Cardiac fibroblast (primary cell): ENCODE measurements at places on chromosomes 6 and 20.

DNA sequence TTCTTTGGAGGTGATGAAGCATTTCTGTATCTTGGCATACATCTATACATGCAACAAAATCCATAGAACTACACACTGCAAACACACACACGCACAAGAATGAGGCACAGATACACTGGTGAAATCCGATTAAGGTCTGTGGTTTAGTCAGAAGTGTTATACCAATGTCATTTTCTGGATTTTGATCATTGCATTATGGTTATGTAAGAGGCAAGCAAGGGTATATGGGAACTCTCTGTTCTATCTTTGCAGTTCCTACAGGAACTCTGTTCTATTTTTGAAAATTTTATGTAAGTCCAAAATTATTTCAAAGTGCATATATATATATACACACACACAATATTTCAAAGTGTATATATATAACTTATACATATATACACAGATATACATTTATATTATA, 101.7 kb downstream of the SYNDIG1 start:
- DNase-seq, result no peak

DNA sequence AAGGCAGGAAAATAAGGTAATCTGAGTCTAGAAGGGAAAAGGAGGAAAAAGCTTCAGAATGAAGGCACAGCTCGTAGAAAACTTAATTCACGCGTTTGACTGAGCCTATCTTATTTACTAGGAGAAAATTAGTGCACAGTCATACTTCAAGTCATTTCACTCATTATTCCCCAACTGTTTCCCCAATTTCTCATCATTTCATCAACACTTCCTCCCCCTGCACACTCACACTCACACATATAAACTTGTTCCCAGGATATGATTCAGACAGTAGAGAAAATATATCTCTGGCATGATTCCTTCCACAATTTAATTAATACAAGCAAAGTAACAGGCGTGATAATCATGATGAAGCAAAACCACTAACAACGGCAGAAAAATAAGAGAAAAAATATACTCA, 94.5 kb upstream of the F13A1 start:
- DNase-seq, result no peak

DNA sequence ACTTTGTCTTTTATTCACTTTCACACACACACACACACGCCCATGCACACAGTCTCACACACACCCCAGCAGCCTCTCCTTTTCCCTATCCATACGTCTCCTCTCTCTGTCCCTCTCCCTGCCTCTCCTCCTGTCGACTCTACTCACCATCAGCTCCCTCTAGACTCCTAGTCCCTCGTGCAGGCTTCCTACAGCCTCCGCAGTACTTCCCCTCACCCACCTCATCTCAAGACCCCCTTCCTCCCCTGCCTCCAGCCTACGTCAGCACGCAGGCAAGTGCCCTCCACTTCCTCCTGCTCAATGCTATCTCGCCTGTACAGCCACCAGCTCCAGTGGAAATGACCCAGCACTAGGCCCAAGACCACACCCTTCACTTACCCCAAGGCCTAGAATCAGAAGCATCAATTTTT, 820 bp upstream of the TREML2 start:
- no peak for DNase-seq

GRCh38 chr6:57252137-57252536, 30.0 kb upstream of the RAB23 start:
- DNase-seq, result no peak

DNA sequence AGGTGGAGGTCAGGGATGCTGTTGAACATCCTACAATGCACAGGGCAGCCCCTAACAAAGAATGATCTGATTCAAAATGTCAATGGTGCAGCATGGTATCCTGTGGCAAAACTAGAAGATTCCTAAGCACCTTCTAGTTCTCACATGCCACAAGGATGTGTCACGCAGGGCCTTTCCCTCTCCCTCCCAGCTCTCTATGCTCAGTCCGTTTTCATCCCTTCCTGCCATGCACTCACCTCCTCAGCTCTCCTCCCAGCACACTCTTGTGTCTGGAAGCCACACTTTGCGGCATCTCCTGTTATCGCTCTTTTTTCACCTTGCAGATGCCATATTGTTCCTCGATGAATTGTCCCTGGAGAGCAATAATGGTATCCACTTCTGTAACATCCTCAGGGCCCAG, 263.4 kb downstream of the CDC5L start:
- peak; percentile 65 for DNase-seq

- DNase-seq, result no peak
Observed at GRCh38 chr20:53879048-53879684, 191.2 kb downstream of the BCAS1 start.
